ENCODE measurements at places on chromosomes 2 and 18. TPM values are rescaled to one million over a fixed set of nuclear protein-coding genes. Genes with fewer than 3 reads are reported as not detected.

TWIST2 gene
- total RNA-seq, result 13.4 TPM

BBS5 gene
- total RNA-seq, result 5.4 TPM

LYPD6 gene
- under 0.01 TPM for total RNA-seq

CYP26B1 gene
- 0.19 TPM for total RNA-seq

OTOS gene
- total RNA-seq, result not detected

LCT gene
- under 0.01 TPM for total RNA-seq

TNFAIP6 gene
- total RNA-seq, result 69.3 TPM

SPEG gene
- total RNA-seq, result 7.9 TPM

CNTNAP5 gene
- under 0.01 TPM for total RNA-seq

BCS1L gene
- total RNA-seq, result 59.8 TPM

PLGLB1 gene
- total RNA-seq, result not detected

KLHL30 gene
- 1.7 TPM for total RNA-seq

ALPI gene
- total RNA-seq, result not detected

DOK6 gene
- 0.77 TPM for total RNA-seq

PAIP2B gene
- total RNA-seq, result 0.58 TPM

ERFE gene
- 2.8 TPM for total RNA-seq

SFTPB gene
- not detected for total RNA-seq

CXCR1 gene
- not detected for total RNA-seq

CFAP221 gene
- total RNA-seq, result under 0.01 TPM

LTBP1 gene
- total RNA-seq, result 214 TPM

PCARE gene
- not detected for total RNA-seq

CHRNG gene
- not detected for total RNA-seq

SUCLG1 gene
- 74.0 TPM for total RNA-seq

CCDC148 gene
- 2.0 TPM for total RNA-seq

CHRND gene
- not detected for total RNA-seq

DSG3 gene
- under 0.01 TPM for total RNA-seq

AP1S3 gene
- 28.0 TPM for total RNA-seq

ACMSD gene
- 0.28 TPM for total RNA-seq

ABCB11 gene
- total RNA-seq, result not detected

ZNF521 gene
- 9.9 TPM for total RNA-seq

REG3G gene
- not detected for total RNA-seq

ZNF385B gene
- total RNA-seq, result not detected

SPIRE1 gene
- total RNA-seq, result 29.9 TPM

MEP1B gene
- not detected for total RNA-seq

MAPK4 gene
- total RNA-seq, result not detected

SULT1C2 gene
- under 0.01 TPM for total RNA-seq

KCNE4 gene
- total RNA-seq, result 151 TPM

CRYGD gene
- not detected for total RNA-seq

CCL20 gene
- total RNA-seq, result 57.5 TPM

ONECUT2 gene
- total RNA-seq, result under 0.01 TPM

OTOF gene
- total RNA-seq, result 0.19 TPM

TGFA gene
- total RNA-seq, result 0.56 TPM

ACVR1C gene
- total RNA-seq, result 0.85 TPM

SERPINB11 gene
- total RNA-seq, result not detected

MSTN gene
- total RNA-seq, result 0.56 TPM

CIB4 gene
- not detected for total RNA-seq

MOGAT1 gene
- not detected for total RNA-seq

CPSF3 gene
- 65.8 TPM for total RNA-seq

PSMA8 gene
- total RNA-seq, result under 0.01 TPM

UGT1A10 gene
- not detected for total RNA-seq

ALLC gene
- total RNA-seq, result under 0.01 TPM

IL36A gene
- not detected for total RNA-seq

CFAP210 gene
- total RNA-seq, result under 0.01 TPM

GPR35 gene
- 0.85 TPM for total RNA-seq

PLA2R1 gene
- 17.2 TPM for total RNA-seq

Measured in regular cardiac myocyte (primary cell).